ENCODE measurements at places on chromosomes 12 and 14. TPM values are rescaled to one million over a fixed set of nuclear protein-coding genes. Genes with fewer than 3 reads are reported as not detected.

Gene TESPA1
- total RNA-seq = not detected

Gene DPF3
- total RNA-seq = 9.3 TPM

Gene IAPP
- 0.10 TPM for total RNA-seq

Gene EPS8
- total RNA-seq = 237 TPM

Gene CELA1
- total RNA-seq = not detected

Gene KLRD1
- total RNA-seq = 0.50 TPM

Gene GPR65
- 0.07 TPM for total RNA-seq

Gene PPP1R36
- 1.2 TPM for total RNA-seq

Gene EAPP
- total RNA-seq = 37.1 TPM

Gene MYO1H
- not detected for total RNA-seq

Gene REC8
- total RNA-seq = 1.2 TPM

Gene RILPL1
- 10.8 TPM for total RNA-seq

Gene IRAK3
- total RNA-seq = 9.0 TPM

Gene SCNN1A
- not detected for total RNA-seq

Gene CLEC1A
- not detected for total RNA-seq

Gene OR4E2
- not detected for total RNA-seq

Gene IL26
- 2.0 TPM for total RNA-seq

Gene ACOT6
- total RNA-seq = not detected

Gene ZFC3H1
- 35.9 TPM for total RNA-seq

Gene LRFN5
- total RNA-seq = 11.3 TPM

Gene LAG3
- total RNA-seq = not detected
